ENCODE measurements at places on chromosomes 16 and 17.

- DNase-seq = no peak
These were observed 415.3 kb downstream of the KIF2B start for GRCh38 chr17:54237911-54238515.

DNA sequence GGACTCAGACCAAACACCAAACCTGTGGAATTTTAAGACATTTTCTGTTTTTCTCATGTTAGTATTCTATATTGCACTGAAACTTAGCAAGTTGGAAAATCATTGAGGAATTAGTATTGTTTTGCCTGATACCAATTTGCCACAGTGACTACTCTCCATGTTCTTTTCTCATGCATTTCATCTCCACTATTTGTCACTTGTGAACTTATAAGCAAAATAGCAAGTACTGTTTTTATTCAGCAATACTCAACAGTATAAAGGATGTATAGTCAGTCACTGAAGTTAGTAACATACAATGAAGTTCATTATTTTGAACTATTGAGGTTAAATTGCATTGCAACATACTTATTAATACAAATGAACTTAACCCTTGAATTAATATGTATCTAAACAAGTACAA lies 5.8 kb upstream of the VPS35L start:
- no peak for DNase-seq

DNA sequence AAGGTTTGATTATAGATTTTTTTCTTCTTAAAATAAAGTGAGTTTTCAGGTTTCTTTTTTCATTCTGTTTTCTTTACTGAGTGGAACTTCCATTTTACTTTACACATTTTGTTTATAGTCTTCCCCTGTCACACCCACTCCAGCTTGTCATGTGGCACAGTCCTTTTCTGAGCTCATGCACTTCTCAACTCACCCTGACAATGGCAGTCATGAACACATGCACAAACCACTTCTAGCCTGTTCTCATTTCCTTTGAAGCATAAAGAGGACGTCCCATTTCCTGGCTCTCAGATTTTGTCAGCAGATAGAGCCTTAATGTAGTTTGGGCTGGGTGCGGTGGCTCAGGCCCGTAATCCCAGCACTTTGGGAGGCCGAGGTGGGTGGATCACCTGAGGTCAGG lies 168.0 kb downstream of the AHSP start:
- DNase-seq = no peak

DNA sequence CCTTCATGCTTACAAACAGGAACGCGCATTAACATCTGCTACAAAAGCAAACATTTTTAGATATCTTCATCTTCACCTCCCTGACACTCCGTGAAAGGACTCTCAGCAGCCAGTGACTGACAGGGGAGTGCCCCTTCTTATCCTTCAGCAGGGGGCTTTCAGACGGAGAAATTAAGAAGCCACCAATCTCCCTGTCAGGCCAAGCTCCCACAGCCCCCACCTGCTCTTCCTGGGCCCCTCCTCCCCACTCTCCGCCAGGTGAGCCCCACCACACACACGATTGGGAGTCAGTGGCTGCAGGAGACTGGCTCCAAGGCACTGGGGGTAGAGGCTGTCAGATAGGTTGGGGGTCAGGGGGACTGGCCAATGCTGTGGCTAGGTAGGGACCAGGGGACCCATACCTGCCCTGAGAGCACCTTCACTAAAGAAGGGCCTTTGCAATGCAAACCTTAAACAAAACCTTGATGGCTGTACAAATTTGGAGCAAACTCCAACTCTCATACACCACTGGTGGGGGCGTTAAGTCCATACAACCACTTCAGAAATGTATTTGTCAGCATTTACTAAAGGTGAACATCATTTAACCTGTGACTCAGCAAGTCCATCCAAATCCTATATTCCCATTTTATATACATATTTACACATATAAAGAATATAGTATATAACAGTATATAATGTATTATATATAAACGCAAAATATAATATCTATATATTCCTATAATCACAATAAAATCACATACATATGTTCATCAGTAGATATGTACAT lies 232.2 kb downstream of the ZNF423 start:
- DNase-seq = no peak

DNA sequence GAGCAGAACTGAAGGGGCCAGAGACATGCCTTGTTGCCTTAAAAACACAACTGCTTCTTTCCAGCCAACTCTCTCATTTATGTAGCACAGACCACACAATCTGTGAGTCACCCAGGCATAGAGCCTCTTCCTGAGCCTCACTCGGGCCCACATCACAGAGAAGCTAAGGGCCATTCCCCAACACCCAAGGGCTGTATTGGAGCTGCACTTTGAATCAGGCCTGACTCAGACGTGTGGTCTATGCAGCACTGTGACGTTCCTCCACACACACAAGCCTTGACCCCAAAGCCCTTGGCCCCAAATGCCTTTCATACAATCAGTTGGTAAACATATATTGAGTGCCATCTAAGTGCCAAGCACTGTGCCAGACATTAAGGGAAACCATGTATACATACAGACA lies 308.9 kb upstream of the DYNLRB2 start:
- DNase-seq = peak; percentile 94

GRCh38 chr17:59714255-59714654 lies 6.8 kb downstream of the VMP1 start:
- DNase-seq = no peak

DNA sequence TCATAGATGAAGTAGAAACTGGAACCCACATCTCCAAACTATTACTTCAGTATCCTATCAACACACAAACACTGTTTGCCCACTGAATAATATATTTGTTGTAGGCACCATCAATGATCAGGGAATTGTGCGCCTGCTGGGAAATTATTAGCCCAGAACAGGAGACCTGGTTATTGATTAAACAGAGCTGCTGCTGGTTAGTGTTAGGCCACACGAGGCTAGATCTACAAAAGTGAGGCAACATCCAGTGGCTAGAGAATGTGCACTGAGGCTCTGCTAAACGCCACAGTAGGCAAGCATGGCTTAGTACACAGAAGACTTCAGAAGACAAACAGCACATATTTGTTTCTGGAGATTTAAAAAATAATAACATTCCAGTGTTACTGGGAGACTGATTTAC lies 11.0 kb downstream of the ABHD15 start:
- DNase-seq = no peak

DNA sequence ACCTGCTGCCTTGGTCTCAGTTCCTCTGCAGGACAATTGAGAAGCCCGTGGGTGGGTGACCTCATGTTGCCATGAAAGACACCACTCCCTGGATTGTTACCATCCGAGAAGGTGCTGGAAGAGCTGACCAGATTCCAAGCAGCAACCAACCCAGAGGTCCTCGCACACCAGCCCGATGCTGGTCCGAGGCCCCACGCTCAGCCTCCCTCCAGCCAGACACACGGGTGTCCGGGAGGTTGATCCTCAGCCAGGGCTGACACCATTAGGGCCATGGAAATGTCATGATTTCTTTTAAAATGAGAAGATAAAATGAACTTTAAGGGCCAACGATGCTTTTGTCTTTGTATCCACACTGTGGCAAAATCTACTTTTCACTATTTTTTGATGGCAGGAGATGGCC lies 242.3 kb downstream of the RBFOX3 start:
- no peak for DNase-seq

DNA sequence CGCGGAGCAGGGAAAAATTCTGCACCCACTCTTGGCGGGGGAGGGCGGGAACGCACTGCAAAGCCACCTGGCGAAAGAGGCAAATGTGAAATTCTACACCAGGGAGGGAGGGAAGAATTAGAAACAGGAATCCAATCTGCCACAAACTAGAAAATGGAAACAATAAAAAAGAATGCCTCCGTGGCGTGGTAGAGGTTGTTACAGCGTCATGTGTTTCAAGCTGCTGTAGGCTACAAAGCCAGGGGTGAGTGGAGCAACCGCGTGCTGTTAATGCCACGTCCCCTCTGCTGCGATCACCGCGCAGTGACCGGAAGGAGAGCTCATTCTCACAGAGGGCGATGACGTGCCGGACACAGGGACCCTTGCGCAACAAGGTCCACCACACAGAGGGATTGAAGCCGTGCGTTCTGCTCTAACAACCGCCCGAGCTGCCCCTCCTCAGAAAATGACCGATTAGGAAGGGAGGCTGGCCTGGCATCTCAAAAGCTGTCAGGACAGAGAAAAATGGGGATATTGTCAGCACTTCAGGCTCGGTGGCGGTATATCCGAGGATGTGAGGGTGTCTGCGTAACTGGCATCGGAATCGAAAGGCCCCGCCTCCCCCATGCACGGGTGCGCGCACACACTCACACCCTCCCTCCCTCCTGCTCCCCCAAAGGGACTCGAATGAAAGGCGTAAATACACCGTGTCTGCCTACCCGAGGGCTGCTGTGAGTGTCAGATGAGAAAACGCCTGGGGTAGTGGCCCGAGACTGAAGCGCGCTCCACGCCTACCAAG lies 70.8 kb upstream of the TNRC6C start:
- peak; percentile 41 for DNase-seq

DNA sequence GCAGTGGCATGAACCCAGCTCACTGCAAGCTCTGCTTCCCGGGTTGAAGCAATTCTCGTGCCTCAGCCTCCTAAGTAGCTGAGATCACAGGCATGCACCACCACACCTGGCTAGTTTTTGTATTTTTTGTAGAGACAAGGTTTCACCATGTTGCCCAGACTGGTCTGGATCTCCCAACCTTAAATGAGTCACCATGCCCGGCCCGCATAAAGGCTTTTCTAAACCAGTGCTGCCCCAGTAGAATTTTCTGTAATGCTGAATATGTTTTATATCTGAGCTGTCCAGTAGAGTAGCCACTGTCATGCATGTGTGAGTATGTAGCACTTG lies 36.9 kb upstream of the WSB1 start:
- DNase-seq = no peak

- DNase-seq = no peak
These were observed 147.9 kb downstream of the STX8 start for GRCh38 chr17:9427465-9428315.

Data from fibroblast of skin of right biceps (primary cell).